ENCODE measurements at places on chromosomes 7 and 10. TPM values are rescaled to one million over a fixed set of nuclear protein-coding genes. Genes with fewer than 3 reads are reported as not detected.

- DNase-seq = peak; percentile 6
Measured at GRCh38 chr10:11068861-11069633, 51.4 kb downstream of the CELF2 start.

DNA sequence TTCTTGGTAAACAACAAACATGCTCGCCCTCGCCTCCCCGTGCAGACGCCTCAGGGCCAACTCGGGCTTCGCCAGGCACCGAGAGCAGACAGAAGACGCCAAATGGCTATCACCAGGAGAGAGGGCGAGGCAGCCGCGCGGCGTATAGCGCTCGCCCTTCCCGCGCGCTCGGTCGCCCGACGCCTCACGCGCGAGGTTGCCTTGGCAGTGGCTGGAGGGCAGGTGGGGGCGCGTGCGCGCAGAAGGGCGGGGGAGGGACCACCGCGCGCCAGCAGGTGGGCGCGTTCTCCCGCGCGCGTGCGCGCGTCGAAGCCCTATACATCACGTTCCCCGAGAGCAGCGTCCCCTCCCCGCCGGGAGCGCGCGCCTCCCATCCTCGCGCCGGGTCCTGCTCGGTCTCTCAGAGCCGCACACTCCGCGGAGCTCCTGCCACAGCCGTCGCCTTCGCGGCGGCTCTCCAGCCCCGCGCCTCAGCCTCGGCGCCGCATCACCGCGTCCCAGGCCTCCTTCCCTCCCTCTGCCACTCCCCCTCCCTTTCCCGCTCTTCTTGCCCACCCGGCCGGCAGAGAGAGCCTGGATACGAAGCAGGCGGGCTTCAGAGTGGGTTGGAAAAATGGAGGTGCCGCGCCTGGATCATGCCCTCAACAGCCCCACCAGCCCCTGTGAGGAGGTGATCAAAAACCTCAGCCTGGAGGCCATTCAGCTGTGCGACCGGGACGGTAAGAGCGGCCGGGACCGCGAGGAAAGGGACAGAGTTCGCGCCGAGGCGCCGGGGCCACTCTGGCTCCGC lies at the start of gene PHYHIPL:
PHYHIPL (plus strand) TSS at position 403 of the 790 bp plus-strand sequence; CDS start at position 614, 211 bp downstream.
- DNase-seq = peak; percentile 23

- no peak for DNase-seq
Measured at GRCh38 chr7:93697901-93698300, 123.4 kb upstream of the CALCR start.

- DNase-seq = no peak
Measured at GRCh38 chr10:31253237-31253636, 65.8 kb upstream of the ZEB1 start.

DNA sequence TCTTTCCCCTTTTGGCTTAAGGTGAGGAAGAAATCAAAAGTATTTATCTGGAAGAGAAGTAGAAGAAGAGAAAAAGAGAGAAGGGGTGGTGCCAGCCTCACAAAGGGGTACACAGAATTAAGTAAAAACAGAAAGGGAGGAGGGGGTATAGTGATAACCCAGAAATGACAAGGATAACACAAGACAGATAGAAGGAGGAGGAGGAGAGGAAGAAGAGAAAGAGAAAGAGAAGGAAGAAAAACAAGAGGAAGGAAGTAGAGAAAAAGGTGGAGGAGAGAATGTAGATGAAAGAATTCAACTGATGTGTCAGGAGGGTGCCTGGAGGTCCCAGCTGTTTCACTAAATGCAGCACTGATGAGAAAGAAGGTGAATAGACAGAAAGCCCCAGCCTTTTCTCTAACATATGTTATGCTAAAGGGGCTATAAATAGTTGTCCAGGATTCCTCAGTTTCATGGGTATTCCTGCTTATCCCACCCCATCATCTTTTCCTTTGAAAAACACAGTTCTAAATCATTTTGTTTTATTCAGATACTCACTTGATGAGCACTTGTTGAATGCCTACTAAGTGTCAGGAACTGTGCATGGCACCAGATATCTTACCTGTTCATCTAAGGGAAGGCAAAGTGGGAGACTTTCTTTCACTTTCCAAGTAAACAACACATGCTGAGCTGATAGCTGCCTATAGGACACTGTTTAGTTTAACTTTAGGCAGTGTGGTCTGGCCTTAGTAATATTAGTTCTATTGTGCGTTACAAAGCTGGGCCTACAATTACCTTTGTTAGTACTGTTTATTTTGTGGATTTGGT lies 8.0 kb downstream of the SEMA3E start:
- DNase-seq = no peak

DNA sequence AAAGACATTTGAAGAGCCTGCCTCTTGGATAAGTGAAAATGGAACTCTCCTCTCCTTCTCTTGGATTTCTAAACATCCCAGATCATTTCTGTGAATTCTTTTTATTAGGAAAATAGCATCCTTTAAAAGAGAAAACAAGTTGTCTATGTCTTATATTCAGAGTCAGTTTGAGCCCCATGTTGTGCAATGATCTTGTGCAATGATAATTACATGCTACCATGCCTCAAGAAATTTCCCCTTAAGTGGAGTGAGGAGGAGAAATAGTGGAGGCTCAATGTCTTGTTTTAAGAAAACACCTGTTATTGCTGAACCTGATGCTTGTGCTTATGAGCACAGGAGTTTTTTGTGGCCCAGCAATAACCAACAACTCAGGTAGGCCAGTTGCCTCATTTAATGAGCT lies 103.6 kb downstream of the NPSR1 start:
- DNase-seq = peak; percentile 17

DNA sequence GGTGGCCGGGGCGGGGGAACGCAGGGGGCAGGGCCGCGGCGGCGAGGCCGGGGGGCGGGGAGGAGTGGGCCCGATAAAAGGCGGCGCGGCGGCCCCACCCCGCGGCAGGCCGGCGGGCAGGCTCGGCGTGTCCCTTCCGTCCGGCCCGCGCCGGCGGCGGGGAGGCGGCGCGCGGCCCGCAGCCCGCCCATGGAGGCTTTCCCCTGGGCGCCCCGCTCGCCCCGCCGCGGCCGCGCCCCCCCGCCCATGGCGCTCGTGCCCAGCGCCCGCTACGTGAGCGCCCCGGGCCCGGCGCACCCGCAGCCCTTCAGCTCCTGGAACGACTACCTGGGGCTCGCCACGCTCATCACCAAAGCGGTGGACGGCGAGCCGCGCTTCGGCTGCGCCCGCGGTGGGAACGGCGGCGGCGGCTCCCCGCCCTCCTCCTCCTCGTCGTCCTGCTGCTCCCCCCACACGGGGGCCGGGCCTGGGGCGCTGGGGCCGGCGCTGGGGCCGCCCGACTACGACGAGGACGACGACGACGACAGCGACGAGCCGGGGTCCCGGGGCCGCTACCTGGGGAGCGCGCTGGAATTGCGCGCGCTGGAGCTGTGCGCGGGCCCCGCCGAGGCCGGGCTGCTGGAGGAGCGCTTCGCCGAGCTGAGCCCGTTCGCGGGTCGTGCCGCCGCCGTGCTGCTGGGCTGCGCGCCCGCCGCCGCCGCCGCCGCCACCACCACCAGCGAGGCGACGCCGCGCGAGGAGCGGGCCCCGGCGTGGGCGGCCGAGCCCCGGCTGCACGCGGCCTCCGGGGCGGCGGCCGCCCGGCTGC lies at the start of gene NANOS1:
NANOS1 (plus strand) TSS at position 102 of the 808 bp plus-strand sequence; CDS start at position 190, 88 bp downstream.
- DNase-seq = peak; percentile 58

DNA sequence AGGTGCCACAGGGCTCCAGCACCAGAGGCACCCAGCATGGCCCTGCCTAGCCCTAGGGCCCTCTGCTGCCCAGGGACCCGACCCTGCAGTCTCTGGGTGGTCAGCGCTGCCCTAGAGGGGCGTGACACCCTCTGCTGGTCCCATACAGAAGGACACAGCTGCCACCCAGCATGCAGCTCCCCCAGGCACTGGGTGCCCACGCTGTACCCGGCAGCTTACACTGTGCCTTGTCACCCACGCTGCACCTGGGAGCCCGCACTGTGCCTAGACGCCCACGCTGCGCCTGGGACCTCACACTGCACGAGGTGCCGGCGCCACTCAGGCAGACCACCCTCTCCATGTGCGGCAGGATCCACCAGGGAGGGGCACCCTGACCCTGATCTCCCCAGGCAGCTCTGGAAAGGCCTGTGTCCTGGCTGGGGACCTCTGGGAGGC lies 55.2 kb downstream of the PWWP2B start:
- no peak for DNase-seq

GRCh38 chr7:140915935-140916555 lies 8.7 kb downstream of the BRAF start:
- DNase-seq = no peak

DNA sequence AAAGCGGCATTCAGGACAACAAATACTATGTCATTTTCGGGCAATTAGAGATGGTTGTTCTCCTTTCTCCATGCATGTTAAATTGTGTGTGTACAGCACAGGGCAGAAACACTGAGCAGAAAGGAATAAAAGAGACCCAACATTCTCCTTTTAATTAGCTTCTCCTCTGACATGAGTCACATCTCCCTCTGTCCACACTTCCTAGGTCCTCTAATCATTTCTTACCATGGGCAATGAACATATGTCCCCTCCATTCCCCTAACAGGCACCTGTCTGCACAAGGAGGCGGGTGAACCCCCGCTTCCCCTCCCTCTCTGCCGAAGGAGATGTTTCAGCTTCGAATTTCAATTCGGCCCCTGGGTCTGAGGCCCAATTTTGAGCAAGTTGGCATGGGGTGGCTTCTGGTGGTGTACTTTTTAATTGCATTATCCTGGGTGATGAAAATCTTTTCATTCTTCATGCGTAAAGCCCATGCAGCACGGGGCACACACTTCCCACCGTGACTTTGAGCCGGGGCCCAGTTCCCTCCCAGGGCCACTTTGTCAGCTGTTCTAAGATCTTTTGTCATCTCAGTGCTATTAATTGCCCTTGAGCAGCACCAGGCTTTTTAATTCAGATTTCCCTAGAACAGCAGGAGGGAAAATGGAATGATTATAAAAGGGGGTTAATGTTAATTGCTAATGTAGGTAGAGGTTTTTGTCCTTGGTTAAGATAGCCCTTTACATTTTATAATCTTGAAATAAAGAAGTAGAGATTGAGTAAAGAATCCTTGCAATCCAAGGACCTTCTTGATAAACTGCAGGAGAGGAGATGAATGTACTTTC lies 219.5 kb upstream of the NRP1 start:
- no peak for DNase-seq

DNA sequence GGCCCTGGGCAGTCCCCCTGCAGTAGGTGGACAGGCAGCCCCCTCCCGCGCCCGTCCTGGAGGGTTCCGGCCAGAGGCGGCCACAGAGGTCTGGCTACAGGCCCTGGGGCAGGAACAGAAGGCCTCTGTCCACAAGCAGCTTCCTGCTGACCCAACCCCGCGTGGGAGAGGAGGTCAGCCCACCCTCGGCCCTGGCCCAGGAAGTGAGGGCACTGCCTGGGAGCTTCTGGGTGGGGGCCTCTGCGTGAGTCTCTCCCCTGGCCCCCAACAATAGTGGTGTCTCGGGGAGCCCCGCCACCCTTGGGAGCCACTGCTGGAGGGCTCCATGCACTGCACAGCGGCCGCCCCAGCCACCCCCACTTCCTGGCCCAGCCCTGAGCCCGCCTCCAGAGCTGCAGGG lies 4.7 kb downstream of the MICALL2 start:
- DNase-seq = no peak

DNA sequence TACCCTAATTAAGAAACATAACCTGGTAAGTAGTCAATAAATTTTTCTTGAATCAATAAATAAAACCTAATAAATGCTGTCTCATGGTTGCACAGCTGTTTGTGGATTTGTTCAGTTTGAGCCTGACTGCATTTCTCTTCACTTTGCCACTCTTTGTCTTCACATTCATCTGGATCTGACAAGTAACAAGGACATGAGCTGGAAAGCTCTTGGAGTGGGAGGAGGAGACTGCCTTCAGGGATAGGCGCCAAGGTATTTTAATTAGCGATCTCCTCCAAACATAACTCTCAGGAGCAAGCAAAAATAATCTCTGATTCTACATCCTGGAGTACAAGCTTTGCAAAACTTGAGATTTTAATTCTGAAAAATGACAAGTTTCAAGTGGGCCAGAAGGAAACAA lies 251.0 kb downstream of the BMPER start:
- peak; percentile 72 for DNase-seq

DNA sequence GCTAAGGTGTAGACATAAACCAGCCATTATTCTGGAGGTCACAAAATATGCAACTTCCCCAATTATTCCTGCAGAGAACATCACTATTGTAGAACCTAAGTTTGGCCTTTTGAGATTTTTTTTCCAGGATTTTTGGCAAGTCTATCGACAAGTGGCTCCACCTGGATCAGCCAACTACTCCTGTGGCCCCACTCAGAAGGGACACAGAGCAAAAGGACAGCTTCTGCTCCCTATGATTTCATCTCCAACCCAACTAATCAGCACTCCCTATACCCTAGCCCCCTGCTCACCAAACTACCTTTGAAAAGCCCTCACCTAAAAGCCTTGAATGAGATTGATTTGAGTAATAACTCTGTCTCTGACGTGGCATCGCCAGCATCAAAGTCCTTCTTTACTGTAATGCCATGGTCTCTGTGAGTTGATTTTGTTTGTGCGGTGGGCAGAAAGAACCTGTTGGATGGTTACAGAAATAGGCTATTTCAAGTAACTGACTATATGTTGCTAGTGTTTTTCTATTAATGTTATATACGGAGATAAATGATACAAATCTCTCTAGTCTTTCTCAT lies 13.7 kb upstream of the CROT start:
- DNase-seq = no peak

DNA sequence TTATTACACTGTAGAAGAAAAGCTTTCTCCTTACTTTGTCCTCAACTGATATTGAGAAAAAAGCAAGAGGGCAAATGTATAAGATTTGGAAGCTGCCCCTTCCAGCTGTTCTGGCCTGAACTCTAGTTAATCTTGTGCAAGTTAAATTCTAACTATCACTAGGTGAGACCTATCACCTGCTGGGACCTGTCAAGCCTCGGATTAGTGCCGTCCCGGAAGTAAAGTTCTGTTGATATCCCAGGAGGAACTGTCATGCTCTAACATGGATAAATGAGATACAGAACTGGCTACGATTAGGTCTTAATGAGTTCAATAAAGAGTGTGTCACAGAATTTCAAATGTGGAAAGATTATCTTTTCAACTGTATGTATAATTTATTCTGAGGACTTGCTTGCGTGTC lies 1.2 kb upstream of the BPGM start:
- DNase-seq = no peak

GRCh38 chr10:110405380-110405779 lies 92.3 kb upstream of the DUSP5 start:
- no peak for DNase-seq

- no peak for DNase-seq
Measured at GRCh38 chr7:37289367-37289766, 159.3 kb downstream of the ELMO1 start.

DNA sequence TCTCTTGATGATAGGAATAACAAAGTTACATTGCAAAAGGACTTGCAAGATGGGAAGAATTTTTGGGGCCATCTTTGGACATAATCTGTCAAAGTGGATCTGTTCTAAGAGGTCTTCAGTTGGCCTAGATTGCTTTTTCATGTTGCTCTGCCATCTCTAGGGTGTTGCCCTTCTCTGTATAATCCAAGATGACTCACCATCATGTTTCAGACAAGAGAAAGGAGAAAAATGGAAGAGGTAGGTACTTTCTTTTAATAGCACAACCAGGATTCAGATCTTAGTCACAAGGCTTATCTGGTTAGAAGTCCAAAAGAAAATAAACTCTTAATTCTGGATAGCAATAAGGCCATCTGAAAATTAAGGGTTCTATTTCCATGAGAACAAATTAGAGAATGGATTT lies 38.7 kb upstream of the FOXP2 start:
- peak; percentile 7 for DNase-seq

Gene MYL7
- not detected for total RNA-seq

Gene DPCD
- 29.2 TPM for total RNA-seq

Gene PVRIG
- total RNA-seq = not detected
